Islet precursor cell (in vitro differentiated cells): ENCODE measurements at places on chromosomes 7 and 10.

- peak; percentile 76 for DNase-seq
Observed at GRCh38 chr7:130912082-130912861, 178.3 kb upstream of the KLF14 start.

GRCh38 chr10:114767101-114767985 lies 54.2 kb upstream of the FHIP2A start:
- DNase-seq = peak; percentile 61

DNA sequence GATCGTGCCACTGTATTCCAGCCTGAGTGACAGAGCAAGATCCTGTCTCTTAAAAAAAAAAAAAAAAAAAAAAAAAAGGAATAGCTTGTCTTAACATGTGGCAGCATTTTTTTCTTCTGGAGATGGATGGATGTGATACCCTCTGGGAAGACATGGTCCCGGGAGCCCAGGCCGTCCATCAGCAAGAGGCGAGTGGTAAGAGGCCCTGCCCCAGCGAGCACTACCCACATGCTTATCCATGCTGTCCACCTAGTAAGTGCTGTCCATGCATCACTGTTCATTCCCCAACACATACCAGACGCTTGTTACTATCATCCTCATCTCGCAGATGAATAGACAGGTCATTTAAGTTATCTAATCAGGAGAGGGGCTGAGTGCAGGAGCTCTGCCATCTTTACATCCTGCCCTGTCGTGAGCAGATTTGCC lies 12.9 kb downstream of the ATP6V1F start:
- DNase-seq = no peak

DNA sequence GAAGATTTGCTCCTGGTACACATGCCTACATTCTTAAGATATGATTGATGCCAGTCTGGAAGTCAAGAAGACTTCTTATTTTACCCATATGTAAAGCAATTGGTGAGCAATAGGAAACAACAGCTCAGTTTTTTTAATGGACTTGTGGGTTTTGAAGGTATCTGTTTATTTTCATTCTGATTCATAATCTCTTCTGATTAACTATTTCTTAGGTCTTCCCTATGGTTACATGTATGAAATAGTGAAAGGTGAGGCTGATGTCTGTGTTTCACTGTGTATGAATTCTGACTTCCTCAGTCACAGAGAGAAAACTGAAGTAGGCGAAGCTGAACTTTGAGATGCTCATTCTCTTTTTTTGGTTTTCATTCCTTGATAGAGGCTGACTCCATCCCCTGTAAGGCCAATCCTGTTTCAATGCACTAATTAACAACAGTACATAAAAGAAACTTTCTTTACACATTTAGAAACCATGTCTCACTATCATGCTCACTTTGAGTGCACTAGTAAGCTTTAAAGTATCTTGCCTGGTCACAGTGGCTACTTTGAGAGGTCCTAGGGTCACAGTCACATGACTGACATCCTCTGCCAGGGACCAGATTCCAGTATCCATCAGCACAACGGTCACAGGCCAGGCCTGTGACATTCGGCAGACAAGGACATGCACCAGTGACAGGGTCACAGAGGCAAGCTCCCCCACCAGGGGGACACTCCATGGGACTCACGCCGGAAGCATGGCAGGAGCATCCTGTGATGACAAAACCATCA lies 59.5 kb upstream of the LAMB1 start:
- no peak for DNase-seq
